Pulmonary artery endothelial cell (primary cell): ENCODE measurements at places on chromosomes 12 and 14.

DNA sequence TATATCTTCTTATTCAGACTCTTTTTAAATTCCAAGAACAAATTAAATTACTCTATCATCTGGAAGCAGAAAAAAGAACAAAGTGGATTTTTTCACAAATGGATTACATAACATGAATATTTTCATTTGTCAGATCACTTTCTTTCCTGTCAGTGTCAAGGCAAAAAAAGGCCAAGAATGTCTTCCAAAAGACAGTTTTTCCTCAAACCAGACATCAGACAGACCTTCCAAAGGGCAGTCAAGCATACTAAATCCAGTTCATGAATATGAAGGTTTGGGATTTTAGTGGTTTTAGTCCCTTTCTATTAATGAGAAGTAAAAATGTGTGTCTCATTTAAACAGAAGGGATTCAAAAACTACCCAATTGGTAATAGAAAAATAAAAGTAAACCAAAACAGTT, 336.0 kb downstream of the CEP128 start:
- DNase-seq: no peak

DNA sequence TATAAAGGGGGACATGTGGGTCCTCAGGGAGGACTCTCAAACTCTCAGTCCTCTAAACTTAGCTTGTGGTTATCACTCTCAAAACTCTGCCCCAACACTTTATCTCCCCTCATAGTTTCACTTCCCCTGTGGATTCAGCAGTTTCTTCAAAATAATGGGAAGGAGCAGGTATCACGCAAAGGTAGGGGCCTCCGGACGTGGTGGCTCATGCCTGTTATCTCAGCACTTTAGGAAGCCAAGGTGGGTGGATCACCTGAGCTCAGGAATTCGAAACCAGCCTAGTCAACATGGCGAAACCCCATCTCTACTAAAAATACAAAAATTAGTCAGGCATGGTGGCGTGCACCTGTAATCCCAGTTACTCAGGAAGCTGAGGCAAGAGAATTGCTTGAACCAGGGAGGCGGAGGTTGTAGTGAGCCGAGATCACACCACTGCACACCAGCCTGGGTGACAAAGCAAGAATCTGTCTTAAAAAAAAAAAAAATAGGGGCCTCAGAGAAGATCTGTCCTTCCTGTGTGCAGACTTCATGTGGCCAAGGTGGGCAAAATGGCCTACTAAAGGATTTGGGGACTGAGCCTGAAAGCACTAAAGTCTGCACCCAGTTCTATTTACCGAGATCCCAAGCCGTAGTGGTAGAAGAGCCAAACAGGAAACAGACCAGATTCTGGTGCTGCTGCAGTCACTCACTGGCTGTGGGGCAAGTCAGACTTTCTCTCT, 6.4 kb downstream of the ITGB7 start:
- no peak for DNase-seq

- no peak for DNase-seq
Measured at GRCh38 chr12:100458191-100458590, 15.5 kb upstream of the NR1H4 start.

DNA sequence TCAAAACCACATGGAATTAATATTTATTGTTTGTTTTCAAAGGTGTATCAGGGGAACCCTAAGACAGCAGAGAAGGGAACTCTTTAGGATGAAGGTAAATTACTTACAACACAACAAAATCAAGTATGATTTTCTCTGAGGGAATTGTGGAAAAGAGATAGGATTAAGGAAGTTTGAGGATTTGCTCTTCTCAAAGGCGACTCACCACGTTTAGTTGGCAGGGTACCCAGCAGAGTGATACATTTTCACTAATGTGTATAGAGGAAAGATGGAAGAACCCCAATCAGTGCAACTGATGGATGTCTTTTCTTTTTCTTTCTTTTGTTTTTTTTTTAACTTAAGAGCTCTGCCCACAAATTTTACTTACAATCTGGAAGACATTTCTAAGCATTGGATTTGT, 499.2 kb downstream of the CCER1 start:
- DNase-seq: no peak

GRCh38 chr14:50823051-50823761, 7.8 kb downstream of the NIN start:
- no peak for DNase-seq

GRCh38 chr14:34583525-34583924, 44.0 kb upstream of the EAPP start:
- DNase-seq: no peak

DNA sequence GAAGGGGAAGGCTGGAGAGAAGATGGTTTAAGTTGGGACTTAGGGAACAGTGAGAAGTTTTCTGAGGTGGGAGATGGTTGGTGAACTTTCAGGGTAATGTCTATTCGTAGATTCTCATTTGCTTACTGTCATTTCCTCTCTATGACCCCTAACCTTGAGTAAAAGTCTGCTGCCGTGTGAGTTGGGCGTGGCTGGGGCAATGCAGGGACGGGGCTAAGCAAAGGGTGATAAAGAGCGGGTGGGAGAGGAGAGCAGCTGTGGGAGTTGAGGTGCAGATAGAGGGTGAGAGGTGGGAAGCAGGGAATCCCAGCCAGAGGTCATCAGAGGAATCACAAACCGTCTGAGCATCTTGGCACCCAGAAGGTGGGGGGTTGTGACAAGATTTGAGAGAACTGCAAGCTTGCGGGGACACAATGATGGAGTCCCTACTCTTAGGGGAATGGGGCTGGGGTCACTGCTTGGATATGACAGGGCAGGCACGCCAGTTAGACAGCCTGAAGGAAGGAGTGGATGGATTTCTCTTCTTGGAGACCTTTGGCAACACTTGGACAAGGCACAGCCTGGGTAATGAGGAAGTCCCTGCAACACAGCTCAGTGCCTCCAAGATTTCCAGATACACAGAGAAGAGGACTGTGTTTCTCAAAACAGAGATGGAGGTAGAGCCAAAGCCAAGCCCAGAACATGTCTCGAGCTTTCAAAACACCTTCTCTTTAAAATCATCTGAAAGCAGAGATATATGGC, 45.9 kb upstream of the CTDSP2 start:
- no peak for DNase-seq

GRCh38 chr12:54680374-54680773, 32.2 kb upstream of the DCD start:
- no peak for DNase-seq

GRCh38 chr12:12128670-12129069, 57.9 kb downstream of the BCL2L14 start:
- DNase-seq: no peak

DNA sequence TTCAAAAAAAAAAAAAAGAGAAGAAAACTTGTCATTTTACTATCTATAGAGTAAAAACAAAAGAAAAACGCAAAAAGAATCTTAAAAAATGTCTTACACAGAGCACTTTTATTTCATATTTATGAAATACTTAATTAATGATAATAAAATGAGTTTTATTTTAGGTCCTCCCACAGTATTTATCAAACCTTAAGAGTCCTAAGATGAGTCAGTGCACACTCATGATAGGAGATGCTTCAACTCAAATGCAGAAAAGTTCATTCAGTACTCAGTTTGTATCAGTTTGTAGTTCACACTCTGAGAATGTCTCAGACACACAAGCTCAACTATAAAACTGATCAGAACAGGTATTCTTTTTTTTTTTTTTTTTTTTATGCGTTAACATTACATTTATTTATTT, 41.7 kb downstream of the TRIM9 start:
- DNase-seq: no peak
